Gastrocnemius medialis (tissue), 4 donors: ENCODE measurements at places on chromosomes 7 and 10.

- no peak for DNase-seq
These were observed 32.8 kb downstream of the TMEM130 start for GRCh38 chr7:98836811-98837629.

GRCh38 chr10:70513848-70514309 lies 35.3 kb downstream of the PALD1 start:
- DNase-seq, result no peak

DNA sequence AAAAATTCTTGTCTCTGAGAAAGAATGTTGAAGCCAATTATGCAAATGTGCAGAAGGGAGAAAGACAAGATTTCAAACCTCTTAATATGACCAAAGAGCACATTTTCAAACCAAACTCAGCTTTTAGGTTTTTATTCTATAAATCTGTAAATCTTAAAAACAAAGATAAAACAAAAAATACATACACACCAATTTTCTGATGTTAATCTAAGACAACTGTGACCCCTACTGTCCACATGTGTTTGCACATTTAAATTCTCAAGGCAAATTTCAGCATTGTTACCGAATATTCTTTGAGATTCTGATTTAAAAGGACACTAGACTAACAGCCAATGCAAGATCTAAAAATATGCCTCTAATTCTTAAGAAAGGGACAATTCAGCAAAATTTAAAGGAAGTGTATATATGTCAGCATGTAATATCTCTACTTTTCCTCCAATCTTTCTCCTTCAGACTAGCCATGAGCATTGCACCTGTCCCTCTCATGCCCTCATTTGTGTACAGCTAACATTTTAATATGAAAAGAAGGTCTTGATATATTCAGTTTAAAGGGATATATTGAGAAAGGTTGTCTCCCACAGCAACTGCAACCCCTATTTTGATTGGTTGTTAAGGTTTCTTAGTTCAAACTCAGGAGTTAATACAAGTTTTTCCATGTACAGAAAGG lies 417.9 kb downstream of the IPMK start:
- DNase-seq, result no peak

GRCh38 chr7:108499566-108499965 lies 26.4 kb downstream of the PNPLA8 start:
- no peak for DNase-seq

GRCh38 chr10:18222866-18223265 lies 82.6 kb downstream of the CACNB2 start:
- DNase-seq, result no peak

DNA sequence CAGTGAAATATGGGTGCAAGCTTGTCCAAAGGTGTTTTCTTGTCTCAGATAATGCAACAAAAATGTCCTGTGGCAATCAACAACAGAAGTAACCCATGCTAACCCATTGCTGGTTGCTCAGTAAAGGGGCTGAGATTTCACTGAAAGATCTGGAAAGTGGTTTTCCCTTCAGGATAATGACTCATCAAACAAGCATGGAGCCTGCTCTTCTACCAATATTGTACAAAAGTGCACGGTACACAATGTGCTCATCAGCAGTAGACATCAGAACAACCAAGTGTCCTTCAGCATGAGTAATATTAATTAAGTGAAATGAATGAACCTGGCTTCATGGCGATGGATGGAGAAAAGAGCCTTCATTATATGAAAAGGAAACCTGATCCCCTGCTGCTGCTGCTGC lies 287.1 kb upstream of the NEBL start:
- DNase-seq, result no peak

DNA sequence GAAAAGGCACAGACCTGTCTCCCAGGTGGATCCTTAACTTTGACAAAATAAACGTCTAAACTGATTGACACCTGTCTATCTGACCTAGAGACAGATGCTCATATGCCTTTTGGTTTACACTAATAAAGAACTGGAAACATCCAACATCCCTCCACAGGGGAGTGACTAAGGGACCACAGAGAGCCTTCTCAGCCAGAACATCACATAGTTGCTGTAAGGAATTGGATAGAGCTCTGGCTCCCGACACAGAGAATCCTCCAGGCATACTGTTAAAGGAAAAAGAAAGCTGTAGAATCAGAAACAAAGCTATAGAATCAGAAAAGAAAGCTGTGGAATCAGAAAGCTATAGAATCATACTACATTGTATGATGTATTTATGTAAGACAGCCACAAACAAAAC lies 258.8 kb downstream of the STK31 start:
- DNase-seq, result no peak

DNA sequence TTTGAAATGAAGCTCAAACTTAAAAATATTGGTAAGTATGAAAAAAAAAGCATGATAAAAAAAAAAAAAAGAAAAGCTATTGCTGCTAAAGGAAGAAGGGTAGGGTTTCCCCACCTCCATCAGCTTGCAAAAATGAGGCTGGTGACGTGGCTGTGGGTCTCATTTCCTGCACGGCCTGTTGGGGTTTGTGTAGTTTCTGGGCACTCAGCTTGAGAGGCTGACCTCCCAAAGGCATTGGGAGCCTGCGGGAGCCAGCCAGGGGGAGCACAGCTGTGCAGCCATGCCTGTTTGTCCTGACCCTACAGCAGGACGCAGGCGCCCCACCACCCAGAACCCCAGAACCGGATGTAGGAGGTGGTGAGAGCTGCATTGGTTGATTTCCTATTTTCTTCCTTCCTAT lies 48.8 kb upstream of the CARD11 start:
- peak; percentile 17 for DNase-seq

GRCh38 chr10:113770346-113770745 lies 18.9 kb downstream of the PLEKHS1 start:
- no peak for DNase-seq

DNA sequence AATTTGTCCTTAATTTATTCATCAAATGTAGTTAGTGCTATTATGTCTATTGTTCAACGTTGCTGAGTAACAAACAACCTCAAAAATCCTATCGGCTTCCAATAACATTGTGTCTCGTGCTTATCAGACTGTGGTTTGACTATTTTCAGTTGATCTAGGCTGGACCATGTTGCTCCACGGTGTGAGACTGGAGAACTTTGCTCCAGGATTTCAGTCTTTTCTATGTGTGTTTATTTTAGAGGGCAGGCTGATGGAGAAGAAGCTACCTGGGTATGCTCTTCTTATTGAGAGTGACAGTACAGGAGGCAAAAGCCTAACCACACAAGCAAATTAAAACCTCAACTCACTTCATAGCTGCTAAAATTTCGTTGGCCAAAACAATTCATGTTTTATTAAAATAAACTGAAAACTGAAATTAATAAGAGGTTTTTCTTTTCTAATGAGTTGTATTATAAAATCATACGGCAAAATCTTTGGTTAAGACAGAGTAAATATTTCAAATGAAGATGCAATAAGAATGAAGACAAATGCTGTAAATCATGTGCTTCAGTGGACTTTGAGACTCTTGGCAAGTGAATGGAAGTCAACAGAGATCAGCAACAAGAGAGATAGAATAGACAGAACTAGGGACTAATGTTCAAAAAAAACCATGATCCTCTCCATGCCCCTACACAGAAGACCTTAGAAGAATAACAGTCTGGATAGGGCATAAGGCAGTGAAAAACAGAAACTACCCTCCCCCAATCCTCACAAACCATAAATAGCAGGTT lies 418.0 kb upstream of the ETV1 start:
- no peak for DNase-seq

- no peak for DNase-seq
These were observed 370.1 kb downstream of the FRMD4A start for GRCh38 chr10:13960603-13961002.

DNA sequence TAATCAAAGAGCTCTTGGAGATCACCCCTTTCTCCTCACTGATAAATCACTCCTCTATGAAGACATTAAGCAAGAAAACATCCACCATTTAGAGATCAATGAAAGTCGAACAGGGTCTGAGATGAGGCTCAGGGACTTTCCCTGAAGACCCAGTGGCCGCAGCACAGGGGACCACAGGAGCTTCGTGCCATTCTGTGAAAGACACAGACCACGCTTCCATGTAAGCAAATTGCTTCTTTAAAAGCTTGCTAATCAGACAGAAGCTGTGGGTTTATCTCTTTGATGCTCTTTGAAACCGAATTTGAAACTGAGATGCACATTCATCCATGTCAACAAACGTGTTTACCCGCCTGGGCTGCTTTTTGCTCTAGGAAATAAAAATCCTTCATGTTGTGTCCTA lies 231.9 kb upstream of the PPP2R2D start:
- no peak for DNase-seq

DNA sequence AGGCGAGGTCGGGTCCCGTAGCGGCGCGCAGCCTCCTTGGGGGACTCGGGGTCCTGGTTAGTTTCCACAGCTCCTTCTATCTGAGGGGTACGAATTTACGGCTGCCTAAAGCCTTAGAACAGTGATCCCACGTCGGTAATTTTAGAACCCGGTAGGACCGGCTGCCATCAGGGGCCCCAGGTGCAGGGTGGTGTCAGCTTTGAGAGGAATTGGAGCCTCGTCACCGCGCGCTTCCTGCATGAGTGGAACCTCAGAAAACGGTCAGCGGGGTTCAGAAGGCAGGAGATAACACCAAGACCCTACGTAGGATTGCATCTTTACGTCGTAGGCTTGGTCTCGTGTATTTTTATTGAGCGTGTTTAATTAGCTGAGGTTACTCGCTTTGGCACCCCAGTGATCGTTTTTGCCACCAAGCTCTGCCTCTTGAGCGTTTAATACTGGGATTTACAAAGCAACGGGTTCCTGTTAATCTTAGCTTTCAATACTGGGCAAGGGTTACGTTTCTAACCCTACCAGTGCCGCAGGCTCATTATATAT lies 443 bp downstream of the RNF32 start:
- no peak for DNase-seq

DNA sequence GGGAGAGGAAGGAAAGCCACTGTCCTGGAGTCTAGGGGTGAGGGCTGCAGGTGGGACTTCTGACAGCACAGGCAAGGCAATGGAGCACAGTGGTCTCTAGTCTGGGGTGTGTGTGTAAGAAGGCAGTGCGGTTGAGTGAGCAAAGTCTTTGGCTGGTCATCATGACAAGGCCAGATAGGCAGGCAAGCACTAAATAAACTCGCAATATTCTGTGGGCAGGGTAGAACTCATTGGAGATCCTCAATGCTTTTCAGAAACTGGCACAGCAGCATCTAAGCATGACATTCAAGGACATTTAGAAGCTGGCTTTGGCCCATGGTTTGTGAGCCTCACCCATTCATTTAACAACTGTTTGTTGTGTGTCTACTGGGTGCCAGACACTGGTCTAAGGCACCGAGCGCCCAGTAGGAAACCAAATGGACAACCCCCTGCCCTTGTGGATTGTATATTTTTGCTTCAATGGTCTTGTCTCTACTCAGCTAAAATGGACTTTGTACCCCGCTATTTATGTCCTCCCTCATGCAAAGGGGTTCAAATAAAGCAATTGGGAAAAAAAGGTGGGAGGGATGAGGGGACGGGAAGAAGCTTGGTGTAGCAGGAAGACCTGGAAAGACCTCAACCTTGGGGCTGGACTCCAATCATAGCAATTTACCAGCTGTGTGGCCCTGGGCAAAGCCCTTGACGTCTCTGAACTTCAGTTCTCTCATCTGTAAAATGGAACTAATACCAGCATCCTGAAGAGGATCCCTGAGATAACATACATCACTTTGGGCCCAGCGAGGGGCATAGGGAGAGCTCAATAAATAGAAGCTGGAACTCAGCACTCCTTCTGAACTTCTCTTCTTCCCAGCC lies 116.0 kb downstream of the NEURL1 start:
- no peak for DNase-seq

DNA sequence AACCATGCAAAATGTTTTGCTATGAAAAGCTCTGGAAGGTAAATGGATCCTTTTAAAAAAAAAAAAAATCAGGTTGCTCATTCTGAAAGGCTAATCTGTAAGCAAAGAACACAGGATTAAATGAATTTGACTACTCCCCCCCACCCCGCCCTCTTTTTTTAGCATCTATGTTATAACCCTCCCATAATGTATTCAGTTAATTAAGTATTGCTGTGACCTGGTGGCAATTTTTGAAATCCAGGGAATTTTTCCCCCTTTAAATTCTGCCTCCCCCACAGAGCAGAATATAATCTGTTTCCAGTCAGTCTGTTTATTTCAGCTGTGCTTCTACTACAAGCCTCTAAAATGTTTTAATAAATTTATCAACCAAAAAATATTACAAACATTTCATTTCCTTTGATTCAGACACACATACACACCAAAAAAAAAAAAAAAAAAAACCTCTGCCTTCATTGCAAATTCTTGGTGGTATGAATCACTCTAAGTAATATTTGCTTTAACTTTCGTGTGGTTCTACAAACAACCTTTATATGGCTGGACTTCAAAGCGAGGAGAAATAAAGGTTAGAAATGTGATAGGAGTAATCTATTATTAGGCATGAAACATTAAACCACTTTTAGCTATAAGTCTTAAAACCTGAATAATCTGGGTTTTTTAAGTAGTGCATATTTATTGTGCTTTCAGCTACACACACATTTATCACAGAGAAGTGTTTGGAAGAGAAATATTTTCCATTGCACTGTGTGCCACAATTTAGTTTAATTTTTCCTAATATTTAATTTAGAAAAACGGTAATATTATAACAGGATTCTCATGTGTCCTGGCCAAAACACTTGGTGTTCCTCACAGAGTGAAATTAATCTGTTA lies 64.4 kb upstream of the ARID5B start:
- no peak for DNase-seq

- peak; percentile 52 for DNase-seq
These were observed 265.6 kb downstream of the CCDC3 start for GRCh38 chr10:12735843-12736462.

DNA sequence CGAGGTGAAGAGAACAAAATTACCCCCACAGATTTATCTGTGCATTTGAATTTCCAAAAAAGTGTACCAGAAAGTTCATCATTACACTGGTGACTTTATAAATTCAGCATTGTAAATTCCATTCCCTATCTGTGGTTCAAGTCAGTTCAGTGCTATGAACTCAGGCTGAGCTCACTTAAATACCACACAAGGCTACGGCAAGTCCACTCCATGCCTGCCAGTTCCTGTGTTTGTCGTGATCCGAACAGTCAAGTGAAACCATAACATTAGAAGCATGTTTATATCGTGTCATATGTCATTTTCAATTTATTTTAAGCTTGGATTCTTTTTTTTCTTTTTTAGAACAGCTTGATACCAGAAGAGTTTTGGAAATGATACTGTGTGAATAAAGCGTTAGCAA lies 14.8 kb downstream of the MBL2 start:
- DNase-seq, result no peak

- DNase-seq, result no peak
These were observed 290.5 kb upstream of the AKR1E2 start for GRCh38 chr10:4535521-4535920.

- no peak for DNase-seq
These were observed 454.1 kb downstream of the PARD3 start for GRCh38 chr10:34360984-34361383.

- DNase-seq, result no peak
These were observed 45.9 kb upstream of the BET1 start for GRCh38 chr7:94050046-94050445.
